Stimulated activated CD8-positive, alpha-beta memory T cell treated with anti-CD3 and anti-CD28 coated beads, Interleukin-7, amount 100 ng/mL, for 1 hour (primary cell): ENCODE measurements at places on chromosomes 16 and 17.

DNA sequence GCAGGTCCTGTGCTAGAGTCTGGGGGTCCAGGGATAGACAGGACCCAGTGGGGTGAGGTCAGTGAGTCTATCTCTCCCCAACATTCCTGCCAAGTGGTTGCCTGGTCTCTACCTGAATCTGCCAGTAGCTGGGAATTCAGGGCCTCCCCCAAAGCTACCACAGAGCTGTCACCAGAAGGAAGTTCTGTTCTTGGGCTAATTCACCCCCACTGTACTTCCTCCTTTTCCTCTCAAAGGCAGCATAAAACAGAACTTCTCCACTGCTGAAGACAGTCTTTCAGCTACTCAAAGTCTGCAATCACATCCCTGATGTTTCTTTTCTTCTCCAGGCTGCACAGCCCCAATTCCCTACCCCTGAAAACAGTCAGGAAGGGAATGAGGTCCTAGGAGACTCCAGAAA is 8.7 kb downstream of the CAMTA2 start:
- no peak for DNase-seq

DNA sequence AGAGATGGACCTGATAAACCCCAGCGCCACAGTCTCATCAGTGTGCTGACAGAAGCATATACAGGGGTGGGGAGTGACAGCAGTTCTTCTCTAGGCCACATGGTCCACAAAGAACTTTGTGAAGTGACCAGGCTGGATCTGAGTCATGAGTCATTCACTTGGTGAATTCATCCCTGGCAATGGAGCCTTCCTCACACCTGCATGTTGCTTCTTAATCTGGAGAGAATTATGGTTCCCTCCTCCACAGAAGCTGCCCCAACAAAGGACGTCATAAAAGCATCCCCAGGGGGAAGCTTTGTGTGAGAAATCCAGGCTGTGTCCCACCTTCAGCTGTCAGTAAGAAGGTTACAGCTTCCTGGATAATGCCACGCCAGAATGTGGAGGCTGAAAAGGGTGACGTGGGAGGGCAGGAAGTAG is 215.6 kb upstream of the MAF start:
- DNase-seq: no peak

- no peak for DNase-seq
These were observed 119.1 kb downstream of the RAB11FIP4 start for GRCh38 chr17:31510308-31511194.

DNA sequence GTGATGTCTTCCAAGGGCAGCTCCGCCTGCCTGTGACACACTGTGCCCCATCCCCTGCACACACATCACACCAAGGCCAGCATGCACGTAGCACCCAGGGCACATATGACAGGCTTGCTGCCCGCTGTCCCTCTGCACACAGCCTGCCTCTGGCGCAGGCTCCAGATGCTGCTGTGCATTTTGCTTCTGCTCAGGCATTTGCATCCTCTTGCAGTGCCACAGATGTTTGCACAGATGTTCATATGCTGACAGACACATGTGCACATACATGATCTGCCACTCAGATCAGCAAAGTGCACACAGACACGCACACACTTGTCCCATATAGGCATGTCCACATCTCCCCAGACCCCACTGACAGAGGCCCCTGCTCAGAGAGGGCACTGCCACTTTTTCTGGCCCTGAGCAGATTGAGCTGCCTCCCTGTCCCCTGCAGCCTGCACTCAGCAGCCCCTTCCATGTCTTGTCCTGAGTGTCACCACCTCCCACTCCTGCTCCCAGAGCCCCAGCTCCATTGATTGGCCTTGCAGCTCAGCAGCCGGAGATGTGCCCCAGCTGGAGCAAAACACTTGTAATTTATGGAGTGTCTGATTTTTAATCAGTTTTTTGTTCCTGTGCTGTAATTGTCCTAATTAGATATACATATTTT is 115.1 kb upstream of the RPL38 start:
- DNase-seq: no peak

DNA sequence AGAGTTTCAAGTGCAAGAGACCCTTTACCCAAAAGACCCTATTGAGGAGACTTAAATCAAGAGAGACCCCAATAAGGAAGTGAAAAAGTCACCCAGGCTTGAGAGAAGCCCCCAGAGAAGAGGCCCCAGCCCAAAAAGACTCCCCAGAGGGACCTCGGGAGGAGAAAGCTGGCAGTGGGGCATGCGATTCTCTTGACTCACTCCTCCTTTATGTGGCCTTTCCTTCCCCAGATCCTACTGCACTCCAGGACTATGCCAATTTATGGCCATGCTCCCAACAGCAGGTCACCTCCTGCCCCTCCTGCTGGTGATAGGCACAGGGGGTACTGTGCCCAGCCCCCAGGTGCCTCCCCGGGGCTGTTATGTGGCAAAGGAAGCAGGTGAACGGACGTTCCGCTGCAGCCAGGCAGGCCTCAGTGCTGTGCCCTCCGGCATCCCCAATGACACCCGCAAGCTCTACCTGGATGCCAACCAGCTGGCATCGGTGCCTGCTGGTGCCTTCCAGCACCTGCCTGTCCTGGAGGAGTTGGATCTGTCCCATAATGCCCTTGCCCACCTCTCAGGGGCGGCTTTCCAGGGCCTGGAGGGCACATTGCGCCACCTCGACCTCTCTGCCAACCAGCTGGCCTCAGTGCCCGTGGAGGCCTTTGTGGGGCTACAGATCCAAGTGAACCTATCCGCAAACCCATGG is 16.3 kb downstream of the LRRC3C start:
- DNase-seq: no peak

DNA sequence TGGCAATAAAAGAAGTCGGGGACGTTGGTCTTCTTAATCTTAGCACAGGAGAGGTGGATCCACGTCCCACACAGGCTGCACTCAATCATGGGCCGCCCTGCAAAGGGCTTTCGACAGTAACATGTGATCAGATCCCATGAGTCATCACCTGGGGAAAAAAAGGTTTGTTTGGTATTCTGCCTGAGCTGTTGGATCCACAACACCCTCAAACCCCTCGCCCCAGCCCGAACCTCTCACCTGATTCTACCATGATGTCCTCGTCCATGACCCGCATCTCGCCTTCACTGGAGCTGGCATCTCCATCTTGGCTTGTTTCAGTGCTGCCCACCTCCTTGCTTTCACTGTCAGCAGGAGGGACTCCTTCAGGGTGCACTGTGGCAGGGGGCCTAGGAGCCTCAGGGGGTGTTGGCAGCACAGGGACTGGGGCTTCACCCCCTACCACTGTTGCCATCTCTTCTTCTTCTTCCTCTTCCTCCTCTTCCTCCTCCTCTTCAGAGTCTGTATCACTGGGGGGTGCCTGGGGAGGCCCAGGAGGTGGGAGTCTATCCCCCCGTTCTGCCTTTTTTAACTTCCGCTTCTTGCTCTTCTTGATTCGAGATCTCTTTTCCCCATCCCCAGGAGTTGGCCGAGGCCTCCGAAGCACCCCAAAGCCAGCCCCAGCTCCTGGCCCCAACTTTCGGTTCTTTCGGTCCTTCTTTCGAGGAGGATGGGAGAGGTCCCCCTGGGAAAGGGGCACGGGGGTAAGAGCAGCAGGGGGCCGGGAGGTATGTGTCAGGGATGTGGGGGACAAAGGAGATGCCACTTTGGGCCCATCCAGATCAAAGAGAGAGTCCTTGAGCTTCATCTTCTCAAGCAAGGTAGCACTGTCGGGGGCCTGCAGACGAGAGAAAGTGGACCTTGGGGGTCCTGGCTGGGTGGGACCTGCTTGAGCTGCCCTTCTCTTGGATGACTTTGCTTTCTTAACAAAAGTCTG is 1.7 kb upstream of the DVL2 start:
- no peak for DNase-seq
